ENCODE measurements at places on chromosomes 11 and 22.

DNA sequence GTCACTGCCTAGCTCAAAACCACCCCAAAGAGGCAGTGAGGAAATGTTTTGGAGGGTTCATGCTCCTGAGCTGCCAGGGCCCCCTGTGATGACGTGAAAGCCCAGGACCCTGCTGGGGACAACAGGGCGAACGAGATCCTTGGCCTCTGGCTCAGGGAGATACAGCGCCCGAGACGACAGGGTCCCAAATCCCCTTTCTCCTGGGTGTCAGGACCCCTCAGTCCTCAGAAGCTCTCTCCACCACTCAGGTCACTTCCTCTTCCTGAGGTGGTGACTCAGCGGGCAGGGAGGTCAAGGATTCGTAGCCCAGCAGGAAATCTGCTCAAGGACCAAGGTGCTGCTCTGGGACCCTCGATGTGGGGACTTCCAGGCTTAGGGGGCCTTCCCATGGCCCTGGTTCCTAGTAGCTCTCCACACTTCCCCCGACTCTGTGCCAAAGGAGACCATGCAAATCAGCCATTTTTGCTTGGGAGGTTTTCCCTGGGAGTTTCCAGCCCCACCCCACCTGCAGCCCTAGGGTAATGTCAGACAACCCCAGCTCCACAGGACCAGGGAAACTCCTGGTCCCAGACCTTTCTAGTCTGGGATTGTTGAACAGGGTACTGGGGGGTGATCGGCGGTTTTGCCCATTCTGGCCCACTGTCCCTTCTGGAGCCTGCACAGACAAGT, 12.8 kb downstream of the BCL9L start:
- DNase-seq = no peak

GRCh38 chr22:46707305-46707704, 30.7 kb downstream of the CERK start:
- DNase-seq = no peak

- no peak for DNase-seq
These were observed 150.3 kb downstream of the NECTIN1 start for GRCh38 chr11:119578521-119579191.

GRCh38 chr11:102047305-102047924, at the start of gene CFAP300:
CFAP300 (plus strand) TSS chr11:102047437; CDS start chr11:102047471, 34 bp downstream.
- DNase-seq = peak; percentile 23

DNA sequence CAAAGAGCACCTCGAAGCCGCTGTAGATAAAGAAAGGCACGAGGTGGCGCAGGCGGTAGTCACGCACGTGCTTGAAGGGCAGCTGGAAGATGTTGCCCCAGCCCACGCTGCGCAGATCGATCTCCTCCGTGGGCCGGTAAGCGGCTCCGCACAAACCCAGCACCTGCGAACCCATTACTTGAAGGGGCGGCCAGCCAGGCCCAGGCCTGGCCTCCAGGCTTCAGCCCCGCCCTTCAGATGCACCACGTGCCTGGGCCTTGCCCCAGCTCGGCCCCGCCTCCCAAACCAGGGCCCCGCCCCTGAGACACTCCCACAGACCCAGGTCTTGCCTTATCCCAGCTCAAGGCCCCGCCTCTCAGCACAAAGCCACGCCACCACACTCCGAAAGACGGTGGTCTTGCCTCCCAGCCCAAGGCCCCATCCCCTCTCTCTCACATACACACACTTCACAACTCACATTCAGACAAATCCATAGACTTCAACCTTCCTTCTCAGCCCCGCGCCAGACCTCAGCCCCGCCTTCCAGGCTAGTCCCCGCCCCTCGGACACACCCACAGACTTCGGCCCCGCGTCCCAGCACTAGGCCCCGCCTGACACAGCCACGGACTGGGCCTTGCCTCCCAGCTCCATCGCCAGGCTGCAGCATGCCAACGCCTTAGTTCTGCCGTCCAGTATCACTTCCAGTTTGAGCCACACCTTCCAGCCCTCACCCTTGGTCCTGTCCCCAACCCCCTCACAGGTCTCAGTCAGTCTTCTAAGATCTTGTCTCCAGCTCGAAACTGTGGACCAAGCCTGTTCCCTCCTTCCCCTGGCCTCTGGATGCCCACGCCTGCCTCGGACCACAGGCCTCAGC, 7.0 kb downstream of the UNC93B1 start:
- no peak for DNase-seq

DNA sequence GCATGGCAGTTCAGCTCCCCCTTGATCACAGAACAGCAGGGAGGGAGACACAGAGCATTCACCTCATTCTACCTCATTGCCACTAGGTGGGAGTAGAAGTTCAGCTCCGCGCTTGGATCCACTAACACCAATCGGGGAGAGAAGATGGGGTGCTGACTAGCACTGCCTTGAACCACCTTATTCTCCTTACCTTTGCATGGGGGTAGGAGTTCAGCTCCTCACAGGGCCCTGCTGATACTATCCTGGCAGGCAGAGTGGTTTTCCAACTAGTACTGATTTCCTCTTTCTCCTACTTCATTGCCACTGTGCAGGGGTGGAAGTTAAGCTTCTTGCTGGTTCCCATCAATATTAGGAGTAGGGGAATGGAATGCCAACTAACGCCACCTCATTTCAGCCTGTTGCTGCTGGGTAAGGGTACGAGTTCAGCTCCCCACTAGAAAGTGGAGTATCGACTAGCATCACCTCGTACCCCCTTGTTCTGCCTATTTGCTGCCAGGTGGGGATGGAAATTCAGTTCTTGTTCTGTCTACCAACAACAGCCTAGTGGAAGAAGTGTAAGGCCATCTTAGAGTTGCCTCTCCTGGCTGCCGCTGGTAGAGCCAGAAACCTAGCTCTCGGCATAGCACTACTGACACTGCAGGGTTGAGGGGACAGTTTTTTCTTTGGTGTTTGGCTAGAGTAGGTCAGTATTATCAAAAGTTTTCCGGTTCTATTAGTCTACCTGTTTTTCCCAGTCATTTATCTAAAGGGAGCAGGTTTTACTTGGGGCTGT, 550.9 kb upstream of the CCDC90B start:
- peak; percentile 55 for DNase-seq
